CD4-positive, alpha-beta memory T cell (primary cell): ENCODE measurements at places on chromosomes 7 and 10.

DNA sequence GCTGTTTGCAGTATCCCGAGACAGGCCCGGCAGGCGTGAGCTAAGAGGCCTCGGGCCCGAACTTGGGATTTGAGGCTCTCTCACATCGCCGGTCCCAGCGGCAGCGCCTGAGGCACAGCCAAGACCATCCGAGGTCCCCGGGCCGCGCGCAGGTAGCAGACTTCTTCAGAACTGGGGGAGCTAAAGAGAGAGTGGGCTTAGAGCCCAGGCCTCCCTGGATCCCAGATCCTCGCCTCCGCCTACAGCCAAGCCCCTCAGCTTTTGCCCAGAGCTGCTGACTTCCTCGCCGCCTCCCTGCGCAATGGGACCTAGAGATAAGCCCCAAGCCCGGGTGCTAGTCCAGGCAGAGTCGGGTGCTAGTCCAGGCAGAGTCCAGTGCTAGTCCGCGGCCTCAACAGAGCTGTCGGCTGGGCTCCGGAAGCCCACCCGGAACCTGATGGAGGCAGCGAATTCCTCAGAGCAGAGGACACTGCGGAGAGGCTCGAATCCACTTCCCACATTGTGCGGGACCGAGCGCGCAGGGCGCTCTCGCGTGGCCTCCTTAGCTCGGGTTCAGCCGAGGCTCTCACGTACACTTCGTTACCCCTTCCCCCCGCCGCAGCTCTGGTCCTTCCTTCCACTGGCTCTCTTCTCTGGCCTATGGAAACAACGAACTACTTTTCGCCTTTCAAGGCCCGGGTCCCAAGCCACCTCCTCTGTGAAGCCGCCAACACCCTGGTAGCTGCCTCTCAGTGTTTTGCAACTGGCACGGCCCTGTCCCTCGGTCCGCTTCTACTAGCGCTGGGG, 5.8 kb downstream of the LBX1 start:
- DNase-seq, result no peak

DNA sequence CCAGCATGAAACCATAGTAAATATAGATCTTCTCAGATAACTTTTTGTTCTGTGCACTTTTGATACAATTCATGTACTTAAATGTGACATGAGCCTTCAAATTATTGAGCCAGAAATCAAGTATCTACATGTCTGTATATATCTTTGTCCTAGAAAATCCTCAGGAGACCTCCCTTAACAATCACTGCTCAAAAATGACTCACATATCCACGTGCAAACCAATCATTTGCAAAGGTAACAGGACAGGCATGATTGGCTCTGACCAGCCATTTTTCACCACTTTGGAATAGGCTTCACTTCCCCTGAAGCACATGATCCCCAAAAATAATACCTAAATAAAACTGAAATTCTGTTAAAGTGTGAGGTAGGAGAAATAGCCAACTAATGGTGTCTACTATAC, 902.5 kb downstream of the PCDH15 start:
- no peak for DNase-seq

DNA sequence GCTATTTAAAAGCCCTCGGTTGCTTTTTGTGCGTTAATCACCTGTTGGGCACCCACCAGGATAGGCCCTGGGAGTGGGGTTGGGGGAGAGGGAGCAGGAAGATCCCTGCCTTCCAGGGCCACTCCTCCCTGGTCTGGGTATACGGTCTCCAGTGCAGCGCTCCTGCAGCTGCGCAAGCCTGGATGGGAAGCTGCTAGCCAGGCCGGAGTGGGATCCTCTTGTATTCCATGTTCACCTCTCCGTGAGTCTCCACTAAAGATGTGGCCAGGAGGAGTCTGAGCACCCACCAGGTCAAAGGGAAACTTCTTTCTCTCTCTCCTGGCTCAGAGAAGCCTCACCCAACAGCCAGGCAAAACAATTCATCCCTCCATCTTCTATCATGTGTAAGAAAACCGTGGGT, 78.8 kb upstream of the ANLN start:
- DNase-seq, result no peak

DNA sequence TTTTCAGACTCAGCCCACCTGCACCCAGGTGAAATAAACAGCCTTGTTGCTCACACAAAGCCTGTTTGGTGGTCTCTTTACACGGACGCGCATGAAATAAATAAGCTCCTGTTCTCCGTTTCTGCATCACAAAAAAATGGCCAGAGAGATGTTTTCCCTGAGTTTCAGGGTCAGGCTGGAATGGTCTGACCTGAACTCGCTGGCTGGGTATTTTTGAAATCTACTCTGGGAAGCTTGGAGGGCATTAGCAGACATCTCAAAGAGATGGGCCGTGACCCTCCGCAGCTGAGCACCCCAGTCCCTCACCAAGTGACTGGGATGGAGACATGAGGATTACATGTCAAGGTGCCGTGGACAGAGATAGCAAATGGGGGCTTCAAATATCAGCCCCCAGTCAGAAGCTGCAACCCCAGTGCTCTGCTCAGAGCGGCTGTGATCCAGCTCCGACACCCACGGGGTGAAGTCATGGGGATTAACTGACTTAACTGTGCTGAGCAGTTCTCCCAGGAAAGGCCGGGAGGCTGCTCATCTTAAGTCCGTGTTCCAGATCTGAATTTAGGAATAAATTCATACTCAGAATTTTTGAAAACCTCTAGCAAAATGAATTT, 22.3 kb downstream of the CALML5 start:
- no peak for DNase-seq

DNA sequence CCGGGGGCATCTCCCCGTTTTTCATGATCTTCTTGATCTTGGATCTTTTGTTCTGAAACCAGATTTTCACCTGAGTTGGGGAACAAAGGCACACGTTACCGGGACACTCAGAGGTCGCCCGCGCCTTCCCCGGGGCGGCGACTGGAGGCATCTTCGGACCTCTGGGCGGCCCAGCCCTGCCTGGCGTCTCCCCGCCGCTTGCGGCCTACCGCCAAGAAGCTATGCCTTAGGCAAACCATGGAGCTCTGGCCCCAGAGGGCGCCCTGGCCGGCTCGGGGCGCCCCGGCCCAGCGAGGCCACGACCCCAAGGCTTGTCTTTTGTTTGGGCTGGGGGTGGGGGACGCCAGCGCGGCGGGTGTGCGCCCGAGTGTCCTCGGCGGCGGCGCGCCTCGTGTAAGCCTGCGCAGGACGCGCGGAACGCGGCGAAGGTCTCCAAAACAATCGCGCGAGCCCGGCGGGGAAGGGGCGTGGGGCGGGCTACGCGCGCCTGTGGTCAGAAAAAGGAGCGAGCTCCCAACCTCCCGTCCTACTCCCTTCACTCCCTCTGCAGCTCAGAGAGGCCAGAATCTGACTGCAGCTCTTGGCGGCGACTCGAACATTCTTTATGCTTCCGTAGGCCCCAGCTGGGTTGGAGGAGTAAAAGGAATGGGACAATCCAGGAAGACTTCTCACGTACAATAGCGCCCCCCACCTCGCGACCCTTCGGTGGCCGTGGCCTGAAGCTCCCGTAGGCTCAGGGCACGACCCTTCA, 3.5 kb downstream of the DLX5 start:
- DNase-seq, result no peak

- DNase-seq, result no peak
Measured at GRCh38 chr7:150471886-150472285, 21.5 kb downstream of the GIMAP8 start.

GRCh38 chr10:13095094-13095493, 4.9 kb upstream of the OPTN start:
- DNase-seq, result no peak

DNA sequence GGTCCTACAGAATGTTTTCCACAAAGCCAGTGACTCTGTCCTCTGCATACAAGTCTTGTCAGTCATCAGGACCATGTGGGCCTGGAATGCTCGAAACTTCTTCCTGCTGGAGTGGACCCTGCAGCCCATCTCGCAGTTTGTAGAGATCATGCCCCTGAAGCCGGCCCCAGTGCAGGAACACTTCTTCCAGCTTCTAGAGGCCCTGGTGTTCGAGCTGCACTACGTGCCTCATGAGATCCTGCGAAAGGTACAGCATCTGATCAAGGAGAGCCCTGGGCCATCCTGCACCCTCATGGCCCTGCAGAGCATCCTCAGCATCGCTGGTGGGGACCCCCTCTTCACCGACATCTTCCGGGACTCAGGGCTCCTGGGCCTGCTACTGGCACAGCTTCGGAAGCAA, 46.5 kb downstream of the WDFY4 start:
- DNase-seq, result no peak

- DNase-seq, result no peak
Measured at GRCh38 chr10:104417637-104418292, 64.1 kb downstream of the CFAP58 start.

DNA sequence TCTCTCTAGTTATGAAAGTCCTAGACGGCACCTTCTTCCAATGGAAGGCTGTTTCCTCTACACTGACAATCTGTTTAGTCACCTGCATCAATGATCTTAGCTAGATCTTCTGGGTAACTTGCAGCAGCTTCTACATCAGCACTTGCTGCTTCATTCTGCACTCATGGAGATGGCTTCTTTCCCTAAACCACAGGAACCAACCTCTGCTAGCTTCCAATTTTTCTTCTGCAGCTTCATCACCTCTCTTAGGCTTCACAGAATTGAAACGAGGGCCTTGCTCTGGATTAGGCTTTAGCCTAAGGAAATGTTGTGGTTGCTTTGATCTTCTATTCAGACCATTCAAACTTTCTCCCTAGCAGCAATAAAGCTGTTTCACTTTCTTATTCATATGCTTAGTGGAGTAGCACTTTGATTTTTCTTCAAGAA, 24.6 kb downstream of the NAMPT start:
- no peak for DNase-seq

GRCh38 chr10:112184379-112184778, 814 bp upstream of the GPAM start:
- no peak for DNase-seq

DNA sequence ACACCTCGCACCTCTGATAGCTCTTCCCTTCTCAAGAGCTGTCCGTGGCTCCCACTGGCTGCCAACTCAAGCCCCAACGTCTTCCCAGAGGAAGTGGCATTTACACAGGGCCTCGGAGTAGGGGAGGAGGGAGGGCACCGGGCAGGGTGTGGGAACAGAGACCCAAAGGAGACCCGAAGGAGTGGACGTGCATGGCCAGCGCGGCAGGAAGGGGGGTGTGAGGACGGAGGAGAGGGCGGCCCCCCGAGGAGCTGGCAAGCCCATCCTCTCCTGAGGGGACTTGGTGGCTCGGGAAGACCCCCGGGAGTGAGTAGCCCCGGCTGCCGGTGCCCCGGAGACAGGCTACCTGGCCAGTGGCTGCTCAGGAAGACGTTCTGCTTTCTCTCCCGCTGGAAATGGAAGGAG, 85.9 kb downstream of the FOXL3 start:
- no peak for DNase-seq

DNA sequence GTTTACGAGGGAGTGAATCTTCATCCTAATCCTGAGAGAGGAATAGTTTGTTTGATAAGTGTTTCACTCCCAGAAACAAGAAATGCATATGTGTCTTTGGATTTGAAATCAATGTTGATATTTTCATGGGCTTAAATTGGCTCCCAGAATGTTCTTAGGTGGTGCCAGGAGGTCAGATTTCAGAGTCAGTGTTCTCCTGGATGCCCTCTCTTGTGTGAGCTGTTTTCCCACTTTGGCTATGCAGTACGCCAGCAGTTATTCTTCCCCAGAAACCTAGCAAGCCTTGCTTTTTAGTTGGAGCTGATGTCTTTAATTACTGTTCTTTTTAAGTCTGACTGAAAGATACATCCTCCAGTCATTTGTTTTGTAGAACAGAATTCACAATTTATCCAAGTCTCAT, 291.4 kb downstream of the DNAJB9 start:
- no peak for DNase-seq

- no peak for DNase-seq
Measured at GRCh38 chr10:28561531-28561930, 28.6 kb downstream of the WAC start.

DNA sequence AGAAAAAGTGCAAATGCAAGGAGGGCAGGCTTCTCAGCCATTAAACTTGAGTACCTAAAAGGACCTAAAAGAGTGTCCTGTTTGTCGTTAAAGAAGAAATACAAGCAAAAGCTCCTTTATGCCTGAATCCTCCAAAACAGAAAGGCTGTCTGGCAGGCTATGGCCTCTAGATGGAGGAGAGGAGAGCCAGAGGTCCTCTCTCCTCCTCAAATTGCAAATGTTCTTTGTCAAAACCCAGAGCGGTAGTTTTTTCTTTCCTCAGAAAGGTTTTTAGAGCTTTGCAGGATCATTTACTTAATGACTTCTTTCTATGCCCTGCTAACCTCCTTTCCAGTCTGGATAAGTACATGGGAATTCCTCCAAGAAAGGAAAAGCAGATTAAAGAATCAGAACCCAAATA, 1.9 kb upstream of the SORCS1 start:
- no peak for DNase-seq

GRCh38 chr10:131926743-131927595, 26.2 kb downstream of the PPP2R2D start:
- DNase-seq, result no peak

GRCh38 chr7:51295440-51296245, 21.0 kb downstream of the COBL start:
- DNase-seq, result no peak

DNA sequence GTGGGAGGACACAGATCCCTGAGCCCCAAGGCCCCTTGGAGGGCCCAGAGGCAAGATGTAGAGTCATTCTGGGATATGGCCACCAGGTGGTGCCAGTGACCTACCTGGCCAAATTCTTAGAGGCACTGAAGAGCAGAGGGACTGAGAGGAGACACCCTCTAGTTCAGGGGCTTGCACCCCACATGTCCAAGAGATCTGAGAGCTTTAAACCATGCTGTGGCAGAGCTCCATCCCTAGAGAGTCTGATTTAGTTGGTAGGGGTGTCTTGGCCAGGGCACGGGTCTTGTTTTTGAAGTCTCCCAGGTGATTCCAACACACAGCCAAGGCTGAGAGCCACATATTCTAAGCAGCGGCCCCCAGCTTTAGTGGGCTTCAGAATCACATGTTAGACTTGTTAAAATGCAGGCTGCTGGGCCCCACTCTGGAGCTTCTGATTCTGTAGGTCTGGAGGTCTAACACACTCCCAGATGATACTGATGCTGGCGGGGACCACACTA, 52.5 kb downstream of the PRF1 start:
- DNase-seq, result peak; percentile 69

DNA sequence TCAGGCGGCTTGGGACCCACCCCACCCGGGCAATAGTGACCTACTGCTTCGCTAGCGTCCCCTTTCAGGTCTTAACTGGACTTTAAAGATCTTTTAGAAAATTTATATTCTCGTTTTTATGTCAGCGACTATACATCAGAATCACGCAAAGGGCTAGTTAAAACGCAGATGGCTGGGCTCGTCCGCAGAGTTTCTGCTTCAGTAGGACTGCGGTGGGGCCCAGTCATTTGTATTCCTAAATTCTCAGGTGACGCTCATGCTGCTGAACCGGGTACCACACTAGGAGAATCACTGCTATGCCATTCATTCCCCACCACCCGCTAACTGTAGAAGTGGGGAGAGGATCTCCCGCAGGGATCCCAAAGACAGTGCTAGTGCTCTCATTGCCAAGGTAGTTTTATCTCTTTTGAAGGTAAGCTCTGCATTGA, 12.0 kb upstream of the SP8 start:
- no peak for DNase-seq

DNA sequence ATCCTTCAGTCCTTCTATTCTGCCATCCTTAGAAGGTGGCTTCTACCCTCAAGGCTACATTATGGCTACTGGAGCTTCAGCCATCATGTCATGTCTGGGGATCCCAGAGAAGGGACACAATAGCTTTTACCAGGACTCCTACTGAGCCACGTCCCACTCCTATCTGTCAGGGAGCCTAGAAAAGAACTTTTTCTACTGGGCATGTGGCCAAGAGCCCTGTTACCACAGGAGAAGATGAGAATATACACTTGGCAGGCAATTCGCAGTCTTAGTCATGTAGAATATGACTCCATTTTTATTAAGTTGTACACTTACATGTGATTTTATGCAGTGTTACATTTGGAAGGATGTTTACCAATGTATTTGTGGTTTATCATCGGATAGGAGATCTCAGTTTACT, 64.6 kb upstream of the KCNMA1 start:
- DNase-seq, result no peak
